ENCODE measurements at places on chromosomes 3 and 15. TPM values are rescaled to one million over a fixed set of nuclear protein-coding genes. Genes with fewer than 3 reads are reported as not detected.

- H3K27me3 ChIP-seq: no peaks in the 10 kb centered on the region
- peak overlapping the region; percentile 90 for H3K4me3 ChIP-seq
- no peak for DNase-seq
- no peaks in the 10 kb centered on the region for H3K36me3 ChIP-seq
- peaks cover 11% of the 10 kb centered on the region for H3K4me1 ChIP-seq
- H3K27ac ChIP-seq: peak overlapping the region; percentile 10
Measured at GRCh38 chr3:10116138-10116460, 624 bp downstream of the BRK1 start.

GRCh38 chr15:100891307-100892012 lies 11.8 kb downstream of the ALDH1A3 start:
- H3K4me1 ChIP-seq: peaks cover 23% of the 10 kb centered on the region
- H3K27ac ChIP-seq: no peak overlapping the region
- no peaks in the 10 kb centered on the region for H3K27me3 ChIP-seq
- H3K36me3 ChIP-seq: no peaks in the 10 kb centered on the region
- no peak for DNase-seq

DNA sequence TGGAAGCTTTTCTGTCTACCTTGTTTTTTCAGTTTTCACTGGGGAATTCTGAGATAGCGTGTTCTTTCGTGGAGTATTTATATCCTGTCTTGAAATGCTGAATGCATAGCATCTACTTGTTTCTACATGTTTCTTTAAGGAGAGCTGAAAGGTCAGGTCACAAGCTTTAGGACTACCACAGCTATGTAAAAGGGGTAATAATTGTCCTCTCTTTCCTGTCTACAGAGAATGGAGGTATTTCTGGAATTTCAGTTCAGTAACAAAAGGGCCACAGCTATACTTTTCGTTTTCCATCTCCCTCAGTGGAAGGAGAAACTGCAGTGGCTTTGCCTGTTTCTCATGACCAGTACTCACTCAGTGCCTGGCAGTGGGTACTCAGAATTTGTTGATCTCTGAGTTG lies 4.7 kb downstream of the INAFM2 start:
- no peaks in the 10 kb centered on the region for H3K27me3 ChIP-seq
- H3K27ac ChIP-seq: peak overlapping the region; percentile 95
- DNase-seq: no peak
- H3K36me3 ChIP-seq: no peaks in the 10 kb centered on the region
- H3K4me1 ChIP-seq: peaks cover 61% of the 10 kb centered on the region
- H3K4me3 ChIP-seq: no peak overlapping the region

Gene CCR2
- 4.4 TPM for total RNA-seq

DNA sequence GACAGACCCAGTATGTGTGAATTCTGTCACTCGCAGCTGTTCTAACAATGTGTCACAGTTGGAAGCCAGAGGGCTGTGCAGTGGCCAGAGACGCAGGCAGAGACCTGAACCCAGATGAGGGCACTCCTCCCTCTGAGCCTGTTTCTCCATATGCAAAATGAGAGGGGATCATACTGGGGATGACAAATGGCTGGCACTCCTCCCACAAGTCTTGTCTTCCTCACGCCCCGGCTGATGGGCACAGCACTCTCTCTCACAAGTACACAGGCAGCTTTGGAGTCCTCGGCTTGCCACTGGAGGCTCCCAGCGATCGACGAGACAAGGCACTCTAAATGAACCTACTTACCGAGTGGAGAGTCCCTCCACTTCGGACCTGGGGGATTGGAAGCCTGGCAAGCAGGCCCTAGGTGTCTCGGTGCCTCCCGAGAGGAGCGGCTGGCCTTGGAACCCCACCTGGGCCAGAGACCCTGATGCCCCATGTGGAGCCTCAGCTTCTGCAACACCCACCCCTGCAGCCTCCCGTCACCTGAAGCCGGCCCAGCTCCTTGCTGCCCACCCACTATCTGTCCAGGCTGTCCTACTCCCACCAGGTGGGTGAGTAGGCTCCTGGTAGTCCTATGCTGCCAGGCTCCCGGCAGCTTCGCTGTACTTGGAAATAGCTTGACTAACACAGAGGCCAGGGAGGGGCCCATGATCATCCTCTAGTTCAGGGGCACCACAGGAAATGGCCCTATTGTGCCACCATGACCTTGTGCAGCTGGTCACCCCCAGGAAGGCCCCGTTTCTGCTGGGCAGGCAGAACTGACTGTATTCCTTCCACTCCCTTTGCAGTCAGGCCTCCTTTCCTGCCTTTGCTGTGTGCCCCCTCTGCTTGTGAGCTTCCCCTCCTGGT lies 65.0 kb upstream of the IQSEC1 start:
- H3K27ac ChIP-seq: no peak overlapping the region
- H3K4me1 ChIP-seq: no peaks in the 10 kb centered on the region
- no peak for DNase-seq
- H3K27me3 ChIP-seq: no peaks in the 10 kb centered on the region
- H3K4me3 ChIP-seq: no peak overlapping the region

GRCh38 chr3:66492071-66492470 lies 8.8 kb downstream of the LRIG1 start:
- no peak overlapping the region for H3K4me3 ChIP-seq
- DNase-seq: no peak
- peaks cover 57% of the 10 kb centered on the region for H3K4me1 ChIP-seq
- no peaks in the 10 kb centered on the region for H3K36me3 ChIP-seq
- no peaks in the 10 kb centered on the region for H3K27me3 ChIP-seq
- H3K27ac ChIP-seq: no peak overlapping the region

Gene LMOD3
- total RNA-seq: 0.21 TPM

DNA sequence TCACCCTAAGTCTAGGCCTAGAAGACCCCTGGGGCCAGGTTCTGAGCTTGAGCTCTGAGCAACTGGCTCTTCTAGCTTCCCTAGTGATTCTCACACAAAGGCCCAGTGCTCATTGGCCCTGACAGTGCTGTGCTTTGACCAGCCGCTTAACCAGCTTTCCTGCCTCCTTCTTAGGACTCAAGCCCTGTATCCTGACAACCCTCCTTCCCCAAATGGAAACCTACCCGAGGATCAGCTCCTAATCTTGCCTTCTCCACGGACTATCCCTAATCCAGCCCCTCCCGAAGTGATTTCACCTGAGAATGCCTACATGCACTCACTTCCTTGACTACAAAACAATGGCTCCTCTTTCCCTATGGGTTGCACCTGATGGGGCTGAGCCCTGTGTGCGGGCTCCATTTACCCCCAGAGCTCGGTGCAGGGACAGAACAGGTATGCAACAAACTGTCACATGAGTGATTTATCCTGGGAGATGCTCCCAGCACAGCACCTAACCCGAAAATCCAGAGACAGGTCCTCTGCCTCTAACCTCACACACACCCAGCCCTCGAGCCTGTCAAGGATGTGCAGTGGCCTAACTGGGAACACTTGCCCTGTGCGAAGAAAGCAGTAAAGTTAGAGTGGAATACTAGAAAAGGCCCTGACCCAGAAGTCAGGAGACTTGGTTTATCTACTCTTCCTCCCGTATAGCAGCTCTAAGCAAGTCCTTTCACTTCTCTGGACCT lies 2.3 kb downstream of the MEGF11 start:
- H3K4me3 ChIP-seq: no peak overlapping the region
- H3K4me1 ChIP-seq: peaks cover 18% of the 10 kb centered on the region
- no peak for DNase-seq
- H3K27me3 ChIP-seq: peaks cover 4% of the 10 kb centered on the region
- H3K36me3 ChIP-seq: no peaks in the 10 kb centered on the region

DNA sequence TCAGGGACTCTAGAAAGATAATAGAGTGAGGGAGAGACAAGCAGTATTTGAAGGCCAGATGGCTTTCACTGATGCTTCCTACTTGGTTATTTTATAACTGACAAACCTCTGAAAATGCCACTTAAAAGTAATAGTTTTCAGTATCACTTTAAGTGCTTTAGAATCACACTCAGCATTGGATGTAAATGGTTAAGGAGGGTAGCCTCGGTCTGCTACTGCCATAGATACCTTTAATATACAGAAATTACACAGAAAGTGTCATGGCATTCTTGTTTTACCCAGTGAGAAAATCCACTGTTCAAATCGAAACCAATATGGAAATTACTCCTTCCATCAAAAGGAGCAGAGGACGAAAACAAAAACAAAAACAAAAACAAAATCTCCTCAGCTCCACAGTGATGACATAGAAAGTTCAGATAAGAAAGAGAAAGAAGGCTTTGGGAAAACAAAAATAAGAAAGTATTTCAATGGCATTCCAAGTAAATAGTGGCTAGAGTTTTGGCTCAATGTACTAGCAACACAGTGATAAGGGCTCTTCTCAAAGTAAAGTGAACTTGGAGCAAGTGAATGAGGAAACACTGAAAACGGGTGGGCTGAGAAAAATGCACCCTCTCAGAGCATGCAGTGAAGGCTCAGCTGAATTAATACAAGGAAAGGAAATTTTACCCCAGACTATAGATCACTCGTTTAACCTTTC lies 43.2 kb upstream of the CD47 start:
- peak overlapping the region; percentile 26 for H3K27ac ChIP-seq
- H3K4me3 ChIP-seq: no peak overlapping the region
- no peaks in the 10 kb centered on the region for H3K27me3 ChIP-seq
- no peak for DNase-seq
- no peaks in the 10 kb centered on the region for H3K36me3 ChIP-seq

- H3K27ac ChIP-seq: no peak overlapping the region
- H3K4me3 ChIP-seq: no peak overlapping the region
- H3K36me3 ChIP-seq: no peaks in the 10 kb centered on the region
- DNase-seq: no peak
Measured at GRCh38 chr3:127665586-127665985, 7.2 kb upstream of the ABTB1 start.

DNA sequence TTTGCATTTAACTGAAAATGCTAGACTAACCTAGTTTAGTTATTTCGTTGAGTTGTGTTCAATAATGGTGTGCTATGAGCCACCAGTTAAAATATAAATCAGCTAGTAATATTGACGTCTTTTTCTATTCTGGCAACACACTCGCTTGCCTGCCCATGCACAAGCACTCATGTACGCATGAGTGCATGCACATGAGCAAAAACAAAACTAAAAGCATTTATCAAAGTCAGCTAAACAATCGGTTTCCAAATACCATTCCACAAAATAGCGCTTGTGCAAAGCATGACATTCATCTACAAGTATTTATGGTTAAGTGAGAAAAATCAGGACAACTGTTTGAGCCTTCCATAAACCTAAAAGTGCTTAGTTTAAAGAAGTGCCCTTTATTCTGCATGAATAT lies 13.1 kb upstream of the SAMMSON start:
- H3K4me3 ChIP-seq: no peak overlapping the region
- H3K27ac ChIP-seq: peak overlapping the region; percentile 26
- H3K36me3 ChIP-seq: no peaks in the 10 kb centered on the region
- peak; percentile 34 for DNase-seq

GRCh38 chr3:15263120-15263519 lies 57.1 kb downstream of the CAPN7 start:
- H3K4me1 ChIP-seq: peaks cover 34% of the 10 kb centered on the region
- peaks cover 13% of the 10 kb centered on the region for H3K36me3 ChIP-seq
- no peak for DNase-seq
- no peak overlapping the region for H3K4me3 ChIP-seq
- H3K27me3 ChIP-seq: no peaks in the 10 kb centered on the region
- H3K27ac ChIP-seq: peak overlapping the region; percentile 89

DNA sequence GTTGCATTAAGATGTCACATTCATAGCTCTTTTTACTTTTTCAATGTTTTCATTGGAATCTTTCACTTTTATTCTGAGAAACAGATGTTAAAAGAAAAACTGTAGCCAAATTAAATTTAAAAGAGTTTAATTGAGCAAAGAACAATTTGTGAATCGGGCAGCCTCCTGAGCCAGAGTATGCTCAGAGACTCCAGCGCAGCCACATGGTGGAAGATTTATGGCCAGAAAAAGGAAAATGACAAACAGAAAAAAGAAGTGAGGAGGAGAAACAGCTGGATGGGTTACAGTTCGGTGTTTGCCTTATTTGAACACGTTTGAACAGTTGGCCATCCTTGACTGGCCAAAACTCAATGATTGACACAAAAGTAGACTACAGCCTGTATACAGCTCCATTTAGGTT lies 33.8 kb upstream of the RAB11A start:
- H3K4me1 ChIP-seq: peaks cover 65% of the 10 kb centered on the region
- no peaks in the 10 kb centered on the region for H3K27me3 ChIP-seq
- H3K36me3 ChIP-seq: no peaks in the 10 kb centered on the region
- no peak overlapping the region for H3K4me3 ChIP-seq
- peak overlapping the region; percentile 91 for H3K27ac ChIP-seq
- DNase-seq: no peak

DNA sequence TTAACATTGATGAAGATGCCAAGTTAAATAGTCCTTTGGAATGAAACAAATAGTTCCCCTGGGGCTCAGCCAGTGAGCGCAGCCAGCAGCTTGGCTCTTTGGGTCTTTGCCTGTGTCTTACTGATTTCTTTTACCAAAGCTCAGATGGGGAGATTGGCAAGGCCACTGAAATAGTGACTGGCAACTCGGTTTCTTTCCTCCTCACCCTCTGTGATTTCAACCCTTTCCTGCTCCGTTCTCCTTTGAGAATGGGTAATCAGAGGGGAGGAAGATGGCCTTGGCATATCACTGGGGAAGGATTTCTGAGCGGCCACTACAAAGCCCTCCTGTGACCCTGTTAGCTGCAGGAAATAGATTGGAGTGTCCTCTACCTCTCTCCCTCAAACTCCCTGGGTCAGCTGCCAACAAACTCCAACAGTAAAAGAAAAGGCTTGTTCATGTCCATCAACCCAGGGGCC lies 337.1 kb upstream of the LRRFIP2 start:
- peaks cover 32% of the 10 kb centered on the region for H3K4me1 ChIP-seq
- peak; percentile 60 for DNase-seq
- H3K27me3 ChIP-seq: no peaks in the 10 kb centered on the region
- H3K27ac ChIP-seq: peak overlapping the region; percentile 75

DNA sequence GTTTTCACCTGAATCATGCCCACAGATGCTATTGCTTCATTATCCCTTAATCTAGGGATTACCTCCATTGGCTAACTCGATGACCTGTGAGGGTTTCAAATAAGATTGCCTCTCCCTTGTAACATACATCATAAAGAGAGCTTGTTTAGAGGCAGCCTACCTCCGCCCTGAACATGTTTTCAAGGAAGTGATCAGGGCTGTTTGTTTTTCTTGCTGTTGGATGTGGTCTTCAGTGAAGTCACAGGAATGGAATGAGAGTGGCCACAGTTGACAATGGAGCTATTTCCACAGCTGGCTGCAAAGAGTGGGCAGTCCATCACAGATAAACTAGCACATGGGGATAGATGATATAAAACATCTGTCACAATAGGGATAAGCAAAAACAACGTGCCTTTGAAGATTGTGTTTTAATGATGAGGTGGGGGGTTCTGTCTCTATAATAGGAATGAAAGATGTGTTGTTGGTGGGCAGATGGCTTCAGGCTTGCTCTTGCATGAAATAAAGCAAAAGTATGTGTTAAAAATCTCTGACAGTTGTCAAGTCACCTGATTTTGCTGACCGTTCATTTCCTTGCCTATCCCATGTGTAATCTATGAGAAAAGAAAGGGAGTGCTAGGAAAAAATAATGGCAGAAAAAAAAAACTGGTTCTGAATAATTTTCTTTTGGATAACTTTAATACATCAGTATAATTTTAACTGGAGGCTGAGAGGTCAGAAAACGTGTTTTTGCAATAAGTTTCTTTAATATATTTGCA lies 642.3 kb downstream of the RBMS3 start:
- H3K36me3 ChIP-seq: no peaks in the 10 kb centered on the region
- H3K4me1 ChIP-seq: no peaks in the 10 kb centered on the region
- H3K27ac ChIP-seq: no peak overlapping the region
- no peak overlapping the region for H3K4me3 ChIP-seq
- DNase-seq: no peak

Gene GOLGA8J
- 4.7 TPM for total RNA-seq

All from thyroid gland (tissue), 4 donors.